Muscle of leg (tissue), 16 donors: ENCODE measurements at places on chromosomes 16 and 17. TPM values are rescaled to one million over a fixed set of nuclear protein-coding genes. Genes with fewer than 3 reads are reported as not detected.

- peak overlapping the region; percentile 85 for H3K27ac ChIP-seq
- H3K4me3 ChIP-seq, result no peak overlapping the region
- H3K36me3 ChIP-seq, result peaks cover 13% of the 10 kb centered on the region
- no peaks in the 10 kb centered on the region for H3K27me3 ChIP-seq
- H3K4me1 ChIP-seq, result peaks cover 28% of the 10 kb centered on the region
- no peak for DNase-seq
These were observed 34.7 kb downstream of the GJC1 start for GRCh38 chr17:44795421-44795820.

DNA sequence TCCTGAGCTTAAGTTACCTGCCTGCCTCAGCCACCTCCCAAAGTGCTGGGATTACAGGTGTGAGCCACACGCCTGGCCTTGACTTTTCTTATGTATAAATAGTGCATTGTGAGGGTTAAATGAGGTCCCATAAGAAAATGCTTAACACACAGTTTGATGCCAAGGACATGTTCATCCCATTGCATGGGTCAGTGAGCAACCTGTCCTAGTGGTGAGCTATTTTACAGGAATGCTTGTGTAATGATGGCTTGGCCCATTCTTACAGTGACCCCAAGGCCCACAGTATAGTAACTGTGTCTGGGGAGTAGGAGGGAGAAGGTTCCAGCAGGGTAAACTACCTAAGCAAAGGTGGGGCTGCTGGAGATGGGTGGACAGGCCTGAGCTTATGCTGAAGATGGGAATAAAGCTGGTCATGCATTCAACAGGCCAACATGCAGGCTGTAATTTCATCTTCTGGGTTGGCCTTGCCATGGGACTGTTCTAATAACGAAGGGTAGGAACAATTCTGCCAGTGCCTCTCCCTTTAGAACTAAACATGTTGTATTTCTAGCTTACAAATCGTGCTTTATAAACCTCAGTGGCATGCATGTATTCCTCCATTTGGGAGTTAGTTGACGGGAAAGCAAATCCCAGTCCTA, 6.2 kb downstream of the ACSF2 start:
- peak overlapping the region; percentile 79 for H3K27ac ChIP-seq
- peaks cover 44% of the 10 kb centered on the region for H3K4me1 ChIP-seq
- no peaks in the 10 kb centered on the region for H3K27me3 ChIP-seq
- peaks cover 8% of the 10 kb centered on the region for H3K36me3 ChIP-seq

PLEKHG4 gene
- total RNA-seq, result 13.2 TPM

- peaks cover 59% of the 10 kb centered on the region for H3K4me1 ChIP-seq
- H3K36me3 ChIP-seq, result no peaks in the 10 kb centered on the region
- no peak overlapping the region for H3K27ac ChIP-seq
These were observed 5.0 kb downstream of the PITPNM3 start for GRCh38 chr17:6551356-6551755.

GPS1 gene
- 69.6 TPM for total RNA-seq

HS3ST4 gene
- total RNA-seq, result 0.04 TPM

- H3K4me3 ChIP-seq, result no peak overlapping the region
- no peaks in the 10 kb centered on the region for H3K27me3 ChIP-seq
- H3K27ac ChIP-seq, result no peak overlapping the region
- peak; percentile 16 for DNase-seq
- H3K4me1 ChIP-seq, result peaks cover 6% of the 10 kb centered on the region
These were observed 271.7 kb upstream of the PSMD7 start for GRCh38 chr16:74024953-74025352.

- no peaks in the 10 kb centered on the region for H3K36me3 ChIP-seq
- H3K27ac ChIP-seq, result no peak overlapping the region
- H3K4me3 ChIP-seq, result no peak overlapping the region
- peak; percentile 82 for DNase-seq
- H3K4me1 ChIP-seq, result peaks cover 2% of the 10 kb centered on the region
These were observed 70.2 kb upstream of the PSMD7 start for GRCh38 chr16:74226338-74226954.

GRCh38 chr17:77346765-77347164, 206.0 kb downstream of the SEC14L1 start:
- no peak overlapping the region for H3K27ac ChIP-seq
- no peaks in the 10 kb centered on the region for H3K36me3 ChIP-seq
- H3K4me1 ChIP-seq, result peaks cover 26% of the 10 kb centered on the region
- H3K4me3 ChIP-seq, result no peak overlapping the region

IRF8 gene
- total RNA-seq, result 7.0 TPM

DNA sequence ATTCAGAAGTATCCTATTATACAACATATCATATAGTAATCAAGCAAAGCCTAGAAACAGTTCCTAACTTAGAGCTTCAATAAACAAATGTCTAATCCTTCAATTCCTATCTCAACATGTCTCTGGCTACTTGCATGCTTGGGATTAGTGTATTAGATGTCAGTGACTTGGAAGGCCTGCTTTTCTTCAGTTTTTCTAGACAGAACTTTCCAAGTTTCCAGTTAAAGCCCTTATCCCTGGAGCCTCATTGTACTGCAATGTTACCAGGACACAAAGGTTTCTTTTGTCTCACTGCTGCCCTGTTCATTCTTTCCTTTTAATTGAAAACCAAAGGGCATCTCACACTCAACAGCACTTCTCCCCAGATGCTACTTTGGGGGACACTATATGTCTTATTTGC, 16.5 kb downstream of the PSME3IP1 start:
- no peak overlapping the region for H3K27ac ChIP-seq
- DNase-seq, result no peak
- peaks cover 4% of the 10 kb centered on the region for H3K4me1 ChIP-seq
- H3K4me3 ChIP-seq, result no peak overlapping the region
- peaks cover 51% of the 10 kb centered on the region for H3K36me3 ChIP-seq

CPNE7 gene
- 0.09 TPM for total RNA-seq

DNA sequence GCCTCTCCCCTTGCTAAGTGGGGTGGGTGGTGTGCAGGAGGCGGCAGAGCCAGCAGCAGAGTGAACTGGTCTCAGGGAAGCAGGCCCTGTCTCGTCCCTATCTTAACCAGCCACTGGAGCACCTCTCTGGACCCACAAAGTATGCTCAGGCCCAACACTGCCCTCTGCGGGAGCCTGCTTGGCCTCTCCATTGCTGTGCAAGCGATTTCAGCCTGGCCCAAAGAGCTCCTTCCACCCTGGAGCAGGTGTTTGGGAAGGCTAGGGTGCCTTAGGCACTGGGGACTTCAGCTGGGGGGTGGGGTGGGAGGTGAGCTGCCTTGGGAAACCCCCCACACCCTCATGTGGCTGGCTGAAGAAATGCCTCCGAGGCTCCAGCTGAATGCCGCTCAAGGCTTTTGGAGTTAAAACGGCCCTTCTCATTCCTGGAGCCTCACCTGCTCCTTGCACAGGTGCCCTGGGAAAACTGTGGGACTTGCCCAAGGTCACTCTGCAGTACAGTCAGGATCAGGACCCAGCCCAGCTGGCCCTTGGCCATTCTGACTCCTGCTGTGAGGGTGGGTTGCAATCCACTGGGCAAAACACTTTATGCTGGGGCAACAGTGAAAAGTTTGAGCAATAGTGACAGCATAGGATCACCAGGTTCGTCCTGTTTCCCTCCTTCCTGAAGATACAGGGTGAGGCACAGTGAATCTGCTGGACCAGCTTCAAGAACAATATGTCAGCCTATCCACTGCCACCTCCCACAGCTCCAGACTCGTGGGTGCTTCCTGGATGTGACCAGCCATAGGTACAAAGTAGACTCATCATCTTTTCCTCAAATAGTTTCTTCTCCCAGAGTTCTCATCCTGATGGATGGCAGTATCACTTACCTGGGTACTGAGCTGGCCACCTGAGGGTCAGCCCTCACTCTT, 5.9 kb upstream of the UBE2O start:
- no peak overlapping the region for H3K4me3 ChIP-seq
- no peaks in the 10 kb centered on the region for H3K27me3 ChIP-seq
- no peak overlapping the region for H3K27ac ChIP-seq
- DNase-seq, result no peak
- H3K4me1 ChIP-seq, result no peaks in the 10 kb centered on the region
- H3K36me3 ChIP-seq, result no peaks in the 10 kb centered on the region

DNA sequence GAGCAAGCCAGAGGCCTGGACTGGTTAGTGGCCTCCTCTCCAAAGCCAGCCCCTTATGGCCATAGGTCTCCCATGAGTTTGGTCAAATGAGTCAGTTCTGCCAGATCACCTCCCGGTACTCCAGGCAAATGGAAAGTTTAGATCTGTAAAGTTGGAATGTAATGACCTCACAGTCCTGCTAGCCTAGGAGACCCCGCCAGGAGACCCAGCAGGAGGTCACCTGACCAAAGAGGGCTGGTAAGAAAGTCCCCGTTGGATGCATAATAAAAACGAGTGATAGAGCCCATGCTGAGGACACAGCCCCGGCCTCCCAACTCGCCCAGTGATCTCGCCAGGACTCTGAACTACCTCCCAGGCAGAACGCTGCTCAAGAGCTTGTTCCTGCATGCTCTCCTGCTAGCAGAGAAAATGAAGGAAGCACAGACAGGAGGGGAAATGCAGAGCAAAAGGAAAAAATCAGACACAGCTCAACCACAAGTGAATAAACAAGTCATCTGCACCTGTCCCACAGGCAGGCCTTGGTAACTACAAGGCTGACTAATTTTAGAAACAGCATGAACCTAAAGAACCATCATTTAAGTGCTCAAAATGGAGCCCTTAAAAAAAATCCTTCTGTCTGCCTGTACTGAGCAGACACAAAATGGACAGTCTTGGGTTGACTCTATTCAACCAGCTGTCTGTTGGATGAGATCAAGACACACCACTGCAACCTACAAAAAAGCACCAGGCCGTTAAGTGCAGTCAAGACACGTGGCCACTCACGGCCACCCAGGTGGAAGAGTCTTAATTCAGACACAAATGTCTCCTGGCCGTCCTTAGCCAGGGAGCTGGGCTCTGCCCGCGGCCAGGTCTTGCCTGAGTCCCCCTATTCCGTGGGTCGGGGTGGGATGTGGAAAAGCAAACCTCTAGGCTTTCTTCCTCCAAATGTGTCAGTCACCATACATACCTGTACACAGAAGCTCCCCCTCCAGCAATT, 9.2 kb downstream of the CDIP1 start:
- DNase-seq, result peak; percentile 65
- H3K27ac ChIP-seq, result peak overlapping the region; percentile 66
- no peak overlapping the region for H3K4me3 ChIP-seq
- H3K27me3 ChIP-seq, result no peaks in the 10 kb centered on the region
- peaks cover 14% of the 10 kb centered on the region for H3K36me3 ChIP-seq
- peaks cover 32% of the 10 kb centered on the region for H3K4me1 ChIP-seq

DNA sequence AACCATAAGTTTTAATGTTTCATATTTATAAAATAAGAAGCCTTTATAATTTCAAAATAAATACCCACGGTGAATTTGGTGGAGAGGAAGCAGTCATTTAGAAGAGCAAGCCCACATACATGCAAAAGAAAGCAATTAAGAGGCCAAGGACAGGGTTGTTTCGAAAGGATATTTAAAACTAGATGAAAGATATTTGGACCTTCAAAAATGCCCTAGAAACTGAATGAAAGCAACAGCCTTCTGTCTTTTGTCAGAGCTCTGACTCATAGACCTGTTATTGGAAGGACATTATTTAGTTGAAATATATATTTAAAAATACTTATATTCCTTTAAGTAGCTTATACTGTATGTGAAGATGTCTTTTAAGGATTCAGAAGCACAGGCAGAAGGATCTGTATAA, 8.6 kb upstream of the METTL9 start:
- no peak overlapping the region for H3K4me3 ChIP-seq
- no peaks in the 10 kb centered on the region for H3K36me3 ChIP-seq
- peaks cover 2% of the 10 kb centered on the region for H3K4me1 ChIP-seq
- H3K27ac ChIP-seq, result no peak overlapping the region

SLC5A10 gene
- not detected for total RNA-seq

DNA sequence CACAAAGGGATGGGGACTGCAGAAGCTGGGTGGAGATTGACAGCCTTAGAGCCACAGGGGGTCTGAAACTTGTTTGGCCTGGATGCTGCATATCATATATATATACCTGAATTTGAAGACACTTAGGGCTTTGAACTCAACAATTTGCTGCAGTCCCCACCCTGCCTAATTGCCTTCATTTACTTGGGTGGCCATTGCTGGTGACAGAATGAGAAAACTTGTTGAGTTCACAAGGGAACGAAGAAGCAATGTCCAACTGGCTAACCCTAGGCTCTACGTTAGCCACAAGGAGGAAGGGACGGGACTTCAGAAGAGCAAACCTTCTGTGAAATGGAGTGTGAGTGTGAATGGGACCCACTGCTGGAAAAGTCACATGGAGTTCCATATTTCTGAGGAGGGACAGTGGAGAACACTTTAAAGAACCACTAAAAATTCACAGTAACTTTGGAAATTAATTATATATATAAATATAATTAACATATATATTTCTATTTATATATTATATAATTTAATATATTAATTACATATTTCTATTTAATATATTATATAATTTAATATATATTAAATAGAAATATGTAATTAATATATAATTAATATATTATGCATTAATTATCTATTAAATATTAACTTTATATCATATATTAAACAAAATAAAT, 215.3 kb upstream of the SOX9 start:
- H3K27ac ChIP-seq, result no peak overlapping the region
- DNase-seq, result no peak
- H3K36me3 ChIP-seq, result no peaks in the 10 kb centered on the region
- no peaks in the 10 kb centered on the region for H3K27me3 ChIP-seq

NKD1 gene
- 4.2 TPM for total RNA-seq

TMEM208 gene
- 22.3 TPM for total RNA-seq

DNA sequence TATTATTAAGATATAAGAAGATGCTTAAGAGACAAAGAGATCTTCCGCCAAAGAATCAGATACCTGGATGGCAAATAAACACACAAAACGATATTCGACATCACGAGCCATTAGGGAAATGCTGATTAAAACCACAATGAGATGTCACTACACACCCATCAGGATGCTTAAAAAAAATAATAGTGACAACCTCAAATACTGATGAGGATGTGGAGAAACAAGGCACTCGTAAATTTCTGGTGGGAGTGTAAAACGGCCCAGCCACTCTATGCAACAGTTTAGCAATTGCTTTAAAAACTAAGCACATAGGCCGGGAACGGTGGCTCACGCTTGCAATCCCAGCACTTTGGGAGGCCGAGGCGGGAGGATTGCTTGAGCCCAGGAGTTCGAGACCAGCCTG, 39.4 kb downstream of the TBC1D16 start:
- no peak overlapping the region for H3K4me3 ChIP-seq
- H3K4me1 ChIP-seq, result peaks cover 43% of the 10 kb centered on the region
- peaks cover 6% of the 10 kb centered on the region for H3K27me3 ChIP-seq
- DNase-seq, result no peak
- H3K36me3 ChIP-seq, result peaks cover 5% of the 10 kb centered on the region

GRCh38 chr16:4682616-4683254, 10.6 kb upstream of the NUDT16L1 start:
- H3K4me3 ChIP-seq, result no peak overlapping the region
- no peak overlapping the region for H3K27ac ChIP-seq
- DNase-seq, result no peak
- H3K4me1 ChIP-seq, result peaks cover 12% of the 10 kb centered on the region

DNA sequence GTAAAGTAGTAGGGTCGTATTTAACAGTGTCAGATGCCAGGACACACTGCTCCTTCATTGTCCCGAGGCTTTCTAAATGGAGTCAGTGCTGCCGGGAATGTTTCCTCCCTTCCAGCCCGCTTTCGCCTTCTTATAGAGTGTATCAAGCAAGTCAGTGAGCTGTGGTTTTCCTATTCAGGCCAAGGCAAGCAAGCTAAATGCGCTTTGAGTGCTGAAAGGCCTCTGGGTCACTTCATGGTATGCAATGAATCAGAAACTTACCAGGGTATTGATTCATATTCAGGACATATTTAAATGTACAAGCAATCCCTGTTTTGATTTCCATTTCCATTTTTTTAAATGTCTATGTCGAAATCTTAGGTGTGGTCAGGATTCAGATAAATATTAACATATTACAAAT, 327.9 kb upstream of the SOX9 start:
- H3K27me3 ChIP-seq, result no peaks in the 10 kb centered on the region
- H3K27ac ChIP-seq, result no peak overlapping the region
- no peaks in the 10 kb centered on the region for H3K4me1 ChIP-seq
- H3K4me3 ChIP-seq, result no peak overlapping the region
